HL-60 (cell line): ENCODE measurements at places on chromosomes 4 and X.

DNA sequence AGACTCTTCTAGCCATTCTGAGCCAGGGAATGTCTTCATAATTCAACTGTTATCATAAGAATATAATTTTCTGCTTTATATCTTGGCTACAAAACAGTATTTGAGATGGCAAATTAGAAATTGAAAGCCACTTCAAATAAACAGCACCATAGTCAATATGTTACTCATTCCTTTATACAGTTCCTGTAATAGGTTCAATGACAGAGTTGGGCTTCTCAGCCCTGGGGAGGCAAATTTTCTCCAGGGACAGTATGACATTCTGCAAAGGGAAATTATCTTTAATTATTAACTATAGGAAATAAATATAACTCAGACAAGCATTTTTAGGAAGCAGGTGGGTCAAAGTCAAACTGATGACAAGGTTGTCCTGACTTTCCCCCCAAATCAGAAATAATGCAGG is 71.9 kb upstream of the RPS6KA6 start:
- DNase-seq: no peak

DNA sequence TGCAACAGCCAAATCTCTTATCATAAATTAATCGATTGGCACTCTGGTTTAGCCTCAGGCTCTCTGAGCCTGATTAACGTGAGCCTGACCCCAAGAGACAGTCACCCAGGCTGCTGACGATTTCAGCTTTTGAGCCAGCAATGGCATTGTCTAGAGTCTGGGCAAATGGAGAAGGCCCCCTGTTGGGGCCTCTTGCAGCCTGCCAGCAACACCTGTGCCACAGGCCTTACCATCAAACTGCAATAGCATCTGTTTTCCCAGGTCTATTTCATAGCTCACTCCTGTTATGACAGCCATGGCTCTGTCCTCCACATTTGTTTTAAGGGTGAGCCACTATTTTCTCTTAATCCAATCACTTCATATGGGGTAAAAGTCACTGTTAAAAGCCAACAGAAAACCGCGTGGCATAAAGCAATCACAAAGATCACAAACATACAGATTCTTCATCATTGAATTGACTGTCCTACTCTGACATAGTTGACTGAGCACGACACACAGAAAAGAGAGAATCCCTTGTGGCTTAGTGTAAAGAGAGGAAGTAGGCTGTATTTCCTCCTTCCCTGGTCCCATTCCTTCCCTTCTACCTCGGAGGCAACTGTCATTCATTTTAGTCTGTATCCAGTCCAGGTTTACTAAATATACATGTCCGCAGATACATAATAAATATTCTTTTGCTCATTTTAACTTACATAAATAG is 47.8 kb downstream of the SLC9A7 start:
- DNase-seq: no peak

DNA sequence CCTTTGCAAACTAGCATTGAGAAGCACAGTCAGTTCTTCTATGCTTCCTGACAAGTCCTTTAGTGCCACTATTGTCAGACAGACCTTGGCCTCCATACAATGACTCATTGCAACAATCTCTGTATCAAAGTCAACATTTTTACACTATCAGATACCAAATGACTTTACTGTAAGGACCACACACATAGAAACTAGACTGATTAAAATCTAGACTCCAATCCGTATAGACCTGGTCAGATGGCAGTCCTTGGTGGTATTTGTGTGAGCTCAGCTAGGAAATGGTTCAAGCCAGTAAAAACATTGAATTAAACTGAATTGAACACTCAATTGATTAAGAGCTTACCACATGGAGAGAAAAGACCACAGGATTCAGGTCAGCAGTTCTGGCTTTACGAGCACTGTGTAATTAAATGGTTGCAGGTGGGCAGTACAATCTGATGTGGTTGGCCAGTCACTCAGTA is 549.8 kb upstream of the LCORL start:
- DNase-seq: no peak

DNA sequence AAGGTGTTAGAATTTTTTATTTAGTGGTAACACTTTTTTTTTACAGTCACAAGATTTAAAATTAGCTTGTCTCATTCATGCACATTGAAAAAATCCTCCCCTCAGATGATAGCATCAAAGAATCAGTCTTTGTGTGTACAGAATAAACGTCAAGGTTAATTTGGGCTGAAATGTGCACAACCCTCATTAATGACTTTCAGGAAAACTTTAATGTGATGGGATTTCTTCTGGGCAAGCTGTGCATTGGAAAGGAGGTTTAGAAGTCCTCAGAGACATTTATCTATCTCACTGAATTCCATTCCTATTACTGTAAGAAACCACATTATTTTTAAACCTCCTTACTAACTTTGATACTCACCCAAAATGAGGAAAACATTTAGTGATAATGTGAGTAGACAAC is 88.2 kb upstream of the TECRL start:
- no peak for DNase-seq

- DNase-seq: no peak
These were observed 82.2 kb downstream of the SH3KBP1 start for GRCh38 chrX:19805046-19805690.

DNA sequence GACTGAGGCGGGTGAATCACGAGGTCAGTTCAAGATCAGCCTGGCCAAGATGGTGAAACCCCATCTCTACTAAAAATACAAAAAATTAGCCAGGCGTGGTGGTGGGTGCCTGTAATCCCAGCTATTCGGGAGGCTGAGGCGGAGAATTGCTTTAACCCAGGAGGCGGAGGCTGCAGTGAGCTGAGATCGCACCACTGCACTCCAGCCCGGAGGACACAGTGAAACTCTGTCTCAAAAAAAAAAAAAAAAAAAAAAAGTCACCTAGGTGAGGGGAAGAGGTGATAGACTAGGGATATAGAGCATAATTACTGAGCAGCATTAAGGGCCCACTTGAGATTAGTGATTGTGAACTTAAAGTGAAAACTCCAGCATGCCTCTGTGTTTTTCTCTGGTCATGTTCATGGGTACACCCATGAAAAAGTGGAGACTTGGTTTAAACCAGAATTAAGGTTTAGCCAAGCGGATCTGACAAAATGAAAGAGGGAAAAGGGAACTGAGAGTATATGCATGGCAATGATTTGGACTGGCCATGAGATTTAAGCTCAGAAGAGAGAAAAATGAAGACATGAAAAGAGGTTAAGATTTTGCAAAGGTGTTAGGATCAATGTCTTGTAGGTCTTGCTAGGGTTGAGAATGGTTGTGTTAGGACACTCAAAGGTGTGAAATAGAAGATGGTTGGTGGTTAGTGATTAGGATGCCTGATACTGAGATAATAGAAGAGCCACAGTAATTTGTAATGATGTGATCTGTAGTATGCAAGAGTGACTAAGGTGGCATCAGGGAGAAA is 105.0 kb downstream of the RAB28 start:
- no peak for DNase-seq

- DNase-seq: peak; percentile 13
These were observed 40.5 kb downstream of the CLDN34 start for GRCh38 chrX:10007621-10008020.

DNA sequence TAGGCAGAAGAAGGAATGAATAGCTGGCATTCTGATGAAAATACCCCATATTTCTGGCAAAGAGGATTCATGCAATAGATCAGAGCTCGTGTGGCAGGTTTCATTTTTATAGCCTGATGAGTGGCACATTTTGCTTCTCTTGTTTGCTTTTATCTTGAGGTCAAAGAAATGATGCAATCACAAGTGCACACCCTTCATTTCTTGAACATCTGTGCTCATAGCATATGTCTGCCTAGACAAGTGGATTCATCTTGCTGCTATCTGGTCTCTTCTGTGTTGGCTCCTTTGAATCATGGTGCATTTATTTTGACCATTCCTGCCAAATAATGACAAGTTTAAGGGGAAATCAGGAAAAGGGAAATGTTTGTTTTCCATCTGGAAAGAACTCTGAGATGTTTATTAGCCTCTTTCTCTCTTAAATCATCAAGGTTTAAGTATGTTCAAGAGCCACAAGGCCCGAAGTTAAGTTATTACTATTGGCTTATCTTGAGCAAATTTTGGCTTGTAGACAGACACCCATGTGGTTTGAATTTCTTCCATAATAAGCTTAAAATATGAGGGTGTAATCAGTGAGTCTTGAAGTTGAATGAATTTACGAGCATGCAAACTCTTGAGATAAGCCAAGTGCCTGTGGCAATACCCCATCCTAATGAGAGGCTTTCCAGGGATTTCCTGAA is 59.3 kb upstream of the HS3ST1 start:
- DNase-seq: peak; percentile 39

DNA sequence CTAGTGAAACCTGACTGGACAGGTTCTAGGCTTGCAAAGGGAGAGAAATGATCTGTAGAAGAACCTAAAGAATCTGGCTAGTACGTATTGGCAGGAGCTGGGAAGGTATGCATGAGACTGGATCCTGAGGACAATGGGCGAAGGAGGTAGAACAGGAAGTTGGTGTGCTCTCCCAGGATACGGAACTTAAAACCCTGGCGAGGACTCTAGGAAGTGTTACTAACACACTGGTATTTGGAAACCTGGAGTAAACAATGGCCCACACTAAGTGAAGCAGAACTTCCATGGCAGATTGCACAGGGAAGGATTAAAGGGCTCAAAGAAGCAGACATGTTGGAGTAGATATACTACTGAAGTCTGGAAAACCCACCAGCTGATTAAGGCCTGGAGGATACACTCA is 9.1 kb downstream of the SYN1 start:
- no peak for DNase-seq

DNA sequence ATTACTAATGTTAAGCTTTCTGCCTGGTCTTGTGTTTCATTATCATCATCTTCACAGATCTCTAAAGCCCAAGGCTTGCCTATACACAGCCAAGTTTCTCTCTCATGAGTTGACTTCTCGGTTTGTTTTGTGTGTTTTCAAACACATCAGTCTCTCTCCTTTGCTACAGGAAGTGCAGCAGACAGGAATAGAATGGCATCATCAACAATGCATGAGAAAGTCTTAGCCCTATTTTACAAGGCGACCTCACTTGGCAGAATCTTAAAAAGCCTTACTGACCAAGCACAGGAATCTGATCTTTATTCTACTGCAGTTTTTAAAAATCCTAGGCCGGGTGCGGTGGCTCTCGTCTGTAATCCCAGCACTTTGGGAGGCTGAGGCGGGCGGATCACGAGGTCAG is 36.8 kb downstream of the CC2D2A start:
- DNase-seq: no peak

- DNase-seq: no peak
These were observed 33.6 kb upstream of the MXD4 start for GRCh38 chr4:2295500-2295899.

- DNase-seq: no peak
These were observed 40.9 kb downstream of the ADH5 start for GRCh38 chr4:99047710-99048109.

GRCh38 chr4:7699825-7700224 is 239.8 kb downstream of the AFAP1 start:
- DNase-seq: no peak

DNA sequence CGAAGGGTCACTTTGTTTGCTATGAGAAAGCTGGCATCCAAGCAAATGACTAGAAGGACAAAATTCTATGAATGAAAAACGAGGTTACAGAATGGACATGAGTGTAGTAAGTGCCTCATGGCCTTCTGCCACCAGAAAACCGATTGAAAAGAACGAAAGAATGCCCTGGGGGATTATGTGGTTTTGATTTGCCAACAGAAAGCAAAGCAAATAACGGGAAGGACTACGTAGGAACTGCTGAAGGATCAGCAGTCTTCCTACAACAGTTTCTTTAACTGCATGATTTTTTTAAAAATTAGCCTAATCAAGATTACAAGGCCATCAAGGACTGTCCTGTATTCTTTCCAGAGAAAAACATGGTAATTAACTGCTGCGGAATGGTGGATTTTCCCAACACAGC is 50.6 kb downstream of the NRK start:
- no peak for DNase-seq

DNA sequence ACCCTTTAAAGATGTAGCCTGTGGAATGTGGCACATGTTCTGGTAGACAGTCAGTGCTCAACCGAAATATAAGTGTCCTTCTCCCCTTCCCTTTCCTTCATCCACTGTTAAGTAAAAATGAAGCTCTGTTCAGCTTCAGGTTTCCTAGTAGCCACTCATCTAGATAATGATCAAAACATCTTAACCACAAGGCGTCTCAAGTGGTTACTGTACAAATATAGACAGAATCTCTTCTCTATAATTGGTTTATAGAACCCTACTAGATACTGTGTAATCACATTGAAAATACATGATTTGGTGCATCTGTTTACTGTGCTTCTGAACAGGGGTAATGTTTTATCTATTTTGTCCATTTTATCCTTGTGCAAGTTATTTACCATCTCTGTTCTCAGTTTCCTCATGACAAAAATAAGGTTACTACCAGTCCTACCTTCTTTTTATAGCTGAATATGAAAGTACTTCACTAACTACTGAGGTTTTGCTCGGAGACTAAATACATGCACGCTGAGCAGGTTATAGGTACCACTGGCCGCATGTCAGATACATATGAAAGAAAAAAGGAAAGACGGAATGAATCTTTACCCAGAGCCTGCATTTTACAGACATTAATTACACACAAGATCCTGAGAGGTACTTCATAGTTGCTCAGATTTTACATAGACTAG is 20.3 kb upstream of the SLC25A4 start:
- DNase-seq: no peak

DNA sequence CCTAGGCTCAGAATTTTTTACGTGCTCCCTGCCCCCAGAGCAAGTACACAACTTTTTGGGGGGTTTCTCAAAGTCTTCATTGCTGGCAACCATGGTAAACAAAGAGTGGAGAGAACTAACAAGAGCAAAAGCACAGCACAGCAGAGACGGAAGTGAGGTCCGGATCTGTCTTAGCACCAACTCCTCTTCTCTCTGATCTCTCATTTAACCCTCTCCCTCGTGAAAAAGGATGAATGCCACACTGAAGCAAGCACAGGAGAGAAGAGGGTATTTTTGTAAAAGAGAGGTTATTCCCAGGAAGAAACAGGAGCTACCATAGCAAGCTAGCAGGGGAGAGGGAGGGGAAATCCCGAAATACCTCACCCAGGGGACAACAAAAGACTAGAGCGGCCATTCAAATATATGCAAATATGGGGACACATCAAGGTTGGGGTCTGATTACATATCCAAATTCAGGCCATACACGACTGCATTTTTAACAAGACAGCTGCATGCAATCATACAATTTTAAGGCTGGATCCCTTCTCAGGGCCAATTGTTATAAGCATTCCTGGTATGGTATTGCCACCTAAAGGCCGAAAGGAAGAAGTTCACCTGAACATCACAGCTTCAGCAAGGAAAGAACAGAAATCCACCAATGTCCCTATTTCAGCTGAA is 46.6 kb downstream of the CD40LG start:
- peak; percentile 24 for DNase-seq

GRCh38 chrX:37765507-37765906 is 14.4 kb upstream of the CYBB start:
- peak; percentile 83 for DNase-seq

- no peak for DNase-seq
These were observed 23.3 kb upstream of the MGST2 start for GRCh38 chr4:139642364-139642763.

GRCh38 chrX:10513974-10514373 is 106.4 kb downstream of the MID1 start:
- DNase-seq: no peak

DNA sequence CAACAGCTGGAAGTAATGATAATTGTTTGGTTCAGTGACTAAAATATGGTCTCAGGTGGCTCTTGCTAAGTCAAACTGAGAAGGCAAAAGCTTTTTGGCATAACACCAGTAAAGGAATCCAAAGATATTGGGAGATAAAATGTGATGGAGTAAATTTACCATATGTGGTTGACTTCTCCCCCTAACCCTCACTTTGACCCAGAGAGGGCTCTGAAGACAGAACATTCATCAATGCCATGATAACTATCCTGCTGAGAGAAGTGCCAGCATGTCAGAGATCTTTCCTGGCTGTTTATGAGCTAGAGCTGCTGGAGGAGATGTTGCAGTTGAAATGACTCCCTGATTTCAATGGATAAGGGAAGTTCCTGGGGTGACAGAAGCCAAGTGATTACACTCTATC is 213.4 kb downstream of the SPCS3 start:
- no peak for DNase-seq
